Hematopoietic multipotent progenitor cell treated with erythropoietin and hydrocortisone succinate and interleukin-3 and kit ligand, for 8 days (in vitro differentiated cells): ENCODE measurements at places on chromosomes 1 and 21.

DNA sequence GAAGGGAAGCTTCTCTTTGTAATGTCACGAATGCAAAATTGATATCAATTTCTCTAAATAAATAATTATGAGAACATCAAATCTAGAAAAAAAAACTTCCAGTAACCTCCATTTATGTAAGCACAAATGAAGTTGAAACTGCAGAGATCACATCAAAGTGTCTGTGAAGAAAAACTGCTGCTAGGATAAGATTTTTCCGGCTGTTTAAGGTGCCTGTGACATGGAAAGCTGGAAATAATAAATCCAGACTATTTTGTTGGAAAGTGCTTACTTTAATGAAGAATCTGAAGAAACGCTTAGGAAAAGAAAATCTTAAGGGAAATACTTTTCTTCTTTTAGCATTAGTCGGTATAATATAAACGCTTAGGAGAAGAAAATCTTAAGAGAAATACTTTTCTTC is 57.0 kb downstream of the CHRM3 start:
- no peak for DNase-seq

- peak; percentile 87 for DNase-seq
These were observed 27.2 kb upstream of the EPS8L3 start for GRCh38 chr1:109790735-109791494.

- no peak for DNase-seq
These were observed 66.7 kb downstream of the COL18A1 start for GRCh38 chr21:45471525-45472221.

GRCh38 chr1:228471762-228472398 is 15.3 kb upstream of the RNF187 start:
- peak; percentile 83 for DNase-seq

GRCh38 chr1:119294722-119295121 is 73.9 kb upstream of the HAO2 start:
- no peak for DNase-seq

- DNase-seq: peak; percentile 12
These were observed 13.7 kb downstream of the PARS2 start for GRCh38 chr1:54750596-54750995.

DNA sequence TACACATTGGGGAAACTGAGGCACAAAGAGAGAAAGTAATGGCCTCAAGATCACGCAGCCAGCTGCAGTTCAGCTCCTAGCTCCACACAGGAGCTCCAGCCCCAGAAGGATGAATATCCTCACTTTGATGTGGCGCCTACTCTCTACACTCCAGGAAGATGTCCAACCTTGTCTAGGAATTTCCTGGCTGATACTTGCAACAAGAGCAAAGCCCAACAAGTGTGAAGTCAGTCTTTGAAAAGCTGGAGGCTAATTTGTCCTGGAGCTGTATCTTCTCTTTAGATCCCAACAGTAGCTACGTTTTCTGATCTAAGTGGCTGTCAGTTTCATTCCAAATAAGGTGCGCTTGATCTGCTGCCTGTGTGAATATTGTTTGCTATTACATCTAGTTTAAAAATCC is 344.9 kb downstream of the PTPRU start:
- no peak for DNase-seq
